ENCODE measurements at places on chromosomes 4 and X. TPM values are rescaled to one million over a fixed set of nuclear protein-coding genes. Genes with fewer than 3 reads are reported as not detected.

Gene CLDN22
- total RNA-seq, result not detected

Gene SLC2A9
- total RNA-seq, result 0.65 TPM

DNA sequence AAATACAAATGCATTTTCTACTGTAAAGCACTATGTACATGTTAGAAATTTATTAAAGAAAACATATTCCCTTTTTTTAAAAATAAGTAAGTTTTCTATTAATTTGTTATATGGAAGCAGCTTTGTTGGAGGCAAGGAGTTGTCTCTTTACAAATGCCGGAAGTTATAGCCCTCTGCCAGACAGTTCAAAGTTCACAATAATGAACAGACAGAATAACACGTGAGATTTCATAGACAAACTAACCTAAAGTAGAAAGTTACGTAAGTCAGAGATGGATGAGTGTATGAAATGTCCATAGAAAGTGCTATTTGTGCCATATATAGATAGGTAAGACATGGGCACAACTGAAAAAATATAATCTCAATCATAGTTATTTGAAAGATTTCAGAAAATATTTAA is 43.9 kb upstream of the NEIL3 start:
- no peak for DNase-seq

- DNase-seq, result peak; percentile 14
These were observed at the start of gene CXCL10 for GRCh38 chr4:76023389-76023788. Gene CXCL10, minus strand, starts transcription at chr4:76023497. Its CDS starts 66 bp downstream, at chr4:76023431.

DNA sequence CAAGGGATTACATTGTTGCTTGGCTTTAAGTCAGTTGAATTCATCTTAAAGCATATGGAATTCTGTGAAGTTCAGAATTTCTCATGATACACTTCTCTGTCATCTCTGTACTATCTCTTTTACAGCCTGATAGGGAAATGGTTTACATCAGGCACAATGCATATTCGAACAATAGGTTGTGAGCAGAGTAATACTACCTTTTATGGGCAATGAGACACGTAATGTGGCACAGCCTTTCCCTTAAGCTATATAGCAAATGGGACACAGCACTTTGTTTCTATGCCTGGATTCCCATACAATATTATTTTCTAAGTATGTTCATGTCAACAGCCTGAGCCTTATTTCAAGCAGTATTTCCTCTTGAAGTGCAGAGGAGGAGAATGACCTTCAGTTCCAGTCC is 58.4 kb downstream of the SYNPO2 start:
- DNase-seq, result no peak

GRCh38 chrX:132786217-132786616 is 172.2 kb downstream of the HS6ST2 start:
- DNase-seq, result no peak

DNA sequence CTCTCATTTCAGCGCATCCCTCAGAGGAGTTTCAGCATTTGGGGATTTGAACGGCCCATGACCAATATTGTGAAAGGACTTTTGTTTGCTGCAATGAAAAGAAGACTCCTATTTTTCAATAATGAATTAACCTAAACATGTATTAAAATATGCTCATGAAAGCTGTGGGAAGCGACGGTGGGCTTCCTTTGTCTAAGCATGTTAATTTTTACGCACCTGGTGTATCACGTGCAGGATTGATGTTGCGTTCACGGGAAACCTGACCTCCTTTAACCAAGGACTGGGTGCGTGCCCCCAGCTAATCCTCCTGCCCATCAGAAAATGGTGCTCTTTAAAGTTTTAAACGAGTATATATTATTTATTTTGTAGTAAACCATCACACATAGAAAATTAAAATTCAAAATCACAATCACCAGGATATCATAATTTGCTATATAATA is 590 bp upstream of the CCDC110 start:
- DNase-seq, result no peak

- no peak for DNase-seq
These were observed 6.4 kb upstream of the PITX2 start for GRCh38 chr4:110629214-110629754.

- no peak for DNase-seq
These were observed 14.0 kb upstream of the HMGB3 start for GRCh38 chrX:150968862-150969720.

- no peak for DNase-seq
These were observed 47.0 kb upstream of the SLC34A2 start for GRCh38 chr4:25608644-25609043.

GRCh38 chrX:65241059-65241721 is 264.9 kb upstream of the ZC4H2 start:
- no peak for DNase-seq

- DNase-seq, result no peak
These were observed 43.1 kb upstream of the PRR27 start for GRCh38 chr4:70110917-70111316.

DNA sequence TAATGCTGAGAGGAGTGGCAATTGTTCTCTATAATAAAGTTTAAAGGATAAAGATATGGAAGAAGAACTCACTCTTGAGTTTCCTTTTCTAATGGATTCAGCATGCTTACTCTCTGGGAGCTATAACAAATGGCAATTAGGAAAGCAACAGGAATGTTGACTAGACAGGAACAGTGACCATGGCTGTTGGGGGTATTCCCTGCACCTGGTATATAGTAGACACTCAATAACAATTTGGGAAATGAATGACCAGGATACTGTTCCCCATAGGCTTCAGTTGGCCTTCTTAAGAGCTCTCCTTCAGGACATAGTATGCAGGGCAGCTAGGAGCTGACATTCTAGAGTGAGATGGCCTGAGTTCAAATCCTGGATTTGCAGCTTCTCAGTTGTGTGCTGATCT is 1.8 kb downstream of the LIMCH1 start:
- DNase-seq, result no peak

DNA sequence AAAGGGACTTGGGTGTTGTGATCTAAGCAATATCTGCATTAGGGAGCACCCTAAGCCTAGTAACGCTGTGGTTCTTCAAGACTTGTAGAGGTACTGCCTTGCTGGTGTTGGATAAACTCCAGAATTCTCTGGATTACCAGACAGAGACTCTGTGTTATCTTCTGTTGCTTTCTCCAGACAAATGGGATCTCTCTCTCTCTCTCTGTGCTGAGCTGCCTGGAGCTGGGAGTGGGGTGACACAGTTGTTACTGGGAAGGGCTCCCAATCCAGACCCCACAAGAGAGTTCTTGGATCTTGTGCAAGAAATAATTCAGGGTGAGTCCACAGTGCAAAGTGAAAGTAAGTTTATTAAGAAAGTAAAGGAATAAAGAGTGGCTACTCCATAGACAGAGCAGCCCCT is 48.8 kb downstream of the MCUB start:
- no peak for DNase-seq

All from lung microvascular endothelial cell (primary cell).